GM23338 (cell line): ENCODE measurements at places on chromosomes 7 and 10. TPM values are rescaled to one million over a fixed set of nuclear protein-coding genes. Genes with fewer than 3 reads are reported as not detected.

Gene NPSR1
- total RNA-seq, result not detected in 2 replicates

Gene TSPAN33
- total RNA-seq, result 46.8 and 51.5 TPM in 2 replicates

Gene DUSP5
- total RNA-seq, result 35.0 and 35.9 TPM in 2 replicates

Gene ZNF804B
- total RNA-seq, result not detected in 2 replicates

Gene MDFIC
- 5.2 and 9.8 TPM in 2 replicates for total RNA-seq

Gene NXPH1
- total RNA-seq, result 3.0 and 5.2 TPM in 2 replicates

- H3K4me3 ChIP-seq, result no peak overlapping the region
- H3K27ac ChIP-seq, result no peak overlapping the region
- H3K27me3 ChIP-seq, result no peaks in the 10 kb centered on the region
- no peaks in the 10 kb centered on the region for H3K4me1 ChIP-seq
Observed at GRCh38 chr7:131670406-131670805, 114.0 kb upstream of the PODXL start.

GRCh38 chr10:51000164-51000563 is 74.1 kb upstream of the PRKG1 start:
- no peaks in the 10 kb centered on the region for H3K27me3 ChIP-seq
- no peak for DNase-seq
- no peaks in the 10 kb centered on the region for H3K4me1 ChIP-seq
- no peak overlapping the region for H3K27ac ChIP-seq
- H3K36me3 ChIP-seq, result no peaks in the 10 kb centered on the region

DNA sequence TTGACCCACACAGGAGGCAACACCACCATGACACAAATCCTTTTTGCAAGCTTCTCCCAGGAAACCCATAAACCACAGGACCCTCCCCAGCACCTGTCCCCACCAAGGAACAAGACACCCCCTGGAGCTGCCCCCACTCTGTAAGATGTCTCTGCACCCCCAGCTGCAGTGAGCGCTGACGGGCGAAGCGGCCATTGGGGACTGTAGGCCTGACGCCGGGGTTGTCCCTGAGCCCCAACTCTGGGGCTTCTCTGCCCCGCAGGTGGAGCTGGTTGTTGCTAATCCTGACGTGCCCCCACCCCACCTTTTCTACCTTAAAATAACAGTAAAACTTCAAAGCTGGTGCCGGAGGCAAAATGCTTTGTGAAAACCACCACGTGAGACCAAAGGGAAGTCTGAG is 94.7 kb upstream of the PPP2R2D start:
- no peak overlapping the region for H3K27ac ChIP-seq
- H3K4me3 ChIP-seq, result no peak overlapping the region
- peaks cover 13% of the 10 kb centered on the region for H3K4me1 ChIP-seq

DNA sequence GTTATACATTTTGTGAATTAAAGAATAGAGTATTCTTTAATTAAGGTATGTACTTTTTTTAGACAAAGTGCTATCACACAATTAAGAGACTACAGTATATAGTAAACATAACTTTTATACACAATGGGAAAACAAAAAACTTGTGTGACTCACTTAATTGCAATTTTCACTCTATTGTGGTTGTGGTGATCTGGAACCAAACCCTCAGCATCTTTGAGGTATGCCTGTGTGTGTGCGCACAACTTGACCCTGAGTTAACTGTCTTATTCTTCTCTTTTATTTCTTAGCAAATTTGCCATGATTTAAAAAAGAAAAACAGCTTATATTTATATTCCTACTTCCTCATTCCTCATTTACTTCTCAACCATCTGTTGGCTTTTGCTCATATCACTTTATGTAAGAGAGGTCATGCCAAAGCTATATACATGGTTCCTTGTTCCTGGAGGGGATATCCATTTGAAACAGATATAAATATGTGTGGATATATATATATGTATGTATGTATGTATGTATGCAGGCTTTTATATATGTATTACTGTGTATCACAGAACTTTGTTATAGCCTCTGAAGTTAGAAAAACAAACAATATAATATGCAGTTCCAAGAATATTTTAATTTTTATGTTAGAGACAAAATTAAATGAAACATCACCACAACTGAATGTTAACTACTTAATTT is 259.5 kb upstream of the HGF start:
- H3K4me3 ChIP-seq, result no peak overlapping the region
- DNase-seq, result no peak
- H3K4me1 ChIP-seq, result peaks cover 6% of the 10 kb centered on the region
- no peaks in the 10 kb centered on the region for H3K27me3 ChIP-seq
- H3K27ac ChIP-seq, result no peak overlapping the region

DNA sequence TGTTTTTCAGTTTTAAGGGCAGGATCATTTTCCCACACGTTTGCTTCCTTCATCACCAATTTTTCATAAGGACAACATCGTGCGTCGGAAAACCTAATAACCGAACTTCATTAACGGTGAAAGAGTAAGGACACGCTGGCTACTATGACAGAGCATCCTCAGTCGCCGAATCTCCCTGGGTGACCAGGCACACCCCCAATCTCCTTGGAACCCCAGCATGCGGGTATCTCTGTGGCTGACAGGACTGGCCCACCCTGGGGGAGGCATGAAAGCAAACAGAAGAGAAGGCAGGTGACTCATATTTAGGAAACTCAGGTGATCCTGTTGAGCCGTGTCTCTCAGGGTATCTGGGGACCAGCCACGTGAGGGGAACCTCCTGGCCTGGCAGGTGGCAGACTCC is 134.2 kb downstream of the DIP2C start:
- peaks cover 20% of the 10 kb centered on the region for H3K4me1 ChIP-seq
- H3K27ac ChIP-seq, result no peak overlapping the region

DNA sequence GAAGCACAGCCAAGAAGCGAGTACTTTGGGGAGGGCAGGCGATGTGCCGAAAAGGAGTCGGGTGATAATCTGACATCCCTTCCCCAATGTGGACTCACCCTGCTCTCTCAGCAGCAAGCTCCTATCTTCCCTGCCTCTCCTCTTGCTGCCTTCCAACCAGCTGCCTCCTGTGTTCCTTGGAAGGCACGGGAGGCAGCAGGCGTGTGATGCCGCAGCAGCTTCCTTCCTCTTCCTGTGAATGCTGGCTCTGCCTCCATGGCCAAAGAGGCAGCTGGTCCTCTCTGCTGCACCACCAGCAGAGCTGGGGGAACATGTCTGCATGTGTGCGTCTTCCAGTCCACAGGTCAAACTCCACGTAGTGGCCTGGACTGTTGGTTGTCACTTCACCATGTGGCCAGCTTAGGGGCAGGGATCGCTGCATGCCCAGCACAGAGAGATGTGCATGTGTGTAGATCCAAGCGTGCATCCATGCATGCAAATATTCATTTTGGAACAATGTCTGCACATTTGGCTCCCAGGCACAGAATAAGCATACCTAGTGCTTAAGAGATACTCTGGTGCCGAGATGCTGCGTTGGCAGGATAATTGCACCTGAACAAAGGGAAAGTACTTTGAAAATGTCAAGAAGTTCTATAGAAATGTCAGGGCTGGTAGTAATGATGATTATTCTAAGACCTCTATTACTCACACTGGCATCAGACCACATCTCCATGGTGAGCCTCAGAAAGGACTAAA is 499.8 kb downstream of the PLXNA4 start:
- H3K4me1 ChIP-seq, result no peaks in the 10 kb centered on the region; the same call in 1 of the 2 replicates

- DNase-seq, result peak; percentile 11
- no peaks in the 10 kb centered on the region for H3K27me3 ChIP-seq
- no peaks in the 10 kb centered on the region for H3K36me3 ChIP-seq
- H3K27ac ChIP-seq, result no peak overlapping the region
Observed at GRCh38 chr7:110418659-110419280, 672.2 kb upstream of the LRRN3 start.

DNA sequence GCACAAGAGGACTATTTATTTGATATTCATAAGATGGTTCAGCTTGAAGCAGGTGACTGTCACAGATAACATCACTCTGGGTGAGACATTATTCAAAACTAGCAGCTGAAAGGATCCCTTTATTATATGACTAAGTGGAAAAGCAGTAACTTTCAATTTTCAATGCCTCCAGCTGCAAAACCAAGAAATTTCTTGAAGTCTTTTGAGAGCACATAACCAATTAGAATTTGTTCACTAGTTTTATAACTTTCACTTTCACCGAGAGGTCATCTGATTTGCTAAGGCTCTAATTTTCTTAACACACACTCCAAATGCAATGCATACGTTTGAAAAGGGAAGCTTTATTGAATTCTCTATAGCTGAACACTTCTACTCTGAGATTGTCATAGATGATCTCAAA is 88.6 kb upstream of the KLF14 start:
- no peaks in the 10 kb centered on the region for H3K4me1 ChIP-seq
- H3K4me3 ChIP-seq, result no peak overlapping the region
- no peaks in the 10 kb centered on the region for H3K27me3 ChIP-seq

DNA sequence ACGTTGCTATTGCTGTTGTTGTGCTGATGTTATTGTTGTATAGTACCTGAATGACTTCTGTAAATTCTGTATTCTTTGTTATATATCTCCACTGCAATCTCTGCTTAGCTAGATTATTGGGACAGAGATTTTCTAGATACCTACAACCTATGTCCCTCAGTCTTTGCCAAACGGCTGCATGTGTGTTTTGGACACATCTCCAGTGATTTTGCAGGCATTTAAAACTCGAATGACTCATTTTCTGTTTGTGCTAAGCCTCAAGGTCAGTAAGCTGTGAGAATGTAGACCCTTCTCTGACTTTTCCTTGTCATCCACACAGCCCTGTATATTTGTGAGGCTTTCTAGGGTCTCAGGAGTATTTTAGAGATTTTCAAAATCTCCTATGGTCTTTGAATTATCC is 410.7 kb downstream of the POM121L12 start:
- no peak for DNase-seq
- no peaks in the 10 kb centered on the region for H3K36me3 ChIP-seq
- H3K27me3 ChIP-seq, result no peaks in the 10 kb centered on the region
- no peak overlapping the region for H3K27ac ChIP-seq

DNA sequence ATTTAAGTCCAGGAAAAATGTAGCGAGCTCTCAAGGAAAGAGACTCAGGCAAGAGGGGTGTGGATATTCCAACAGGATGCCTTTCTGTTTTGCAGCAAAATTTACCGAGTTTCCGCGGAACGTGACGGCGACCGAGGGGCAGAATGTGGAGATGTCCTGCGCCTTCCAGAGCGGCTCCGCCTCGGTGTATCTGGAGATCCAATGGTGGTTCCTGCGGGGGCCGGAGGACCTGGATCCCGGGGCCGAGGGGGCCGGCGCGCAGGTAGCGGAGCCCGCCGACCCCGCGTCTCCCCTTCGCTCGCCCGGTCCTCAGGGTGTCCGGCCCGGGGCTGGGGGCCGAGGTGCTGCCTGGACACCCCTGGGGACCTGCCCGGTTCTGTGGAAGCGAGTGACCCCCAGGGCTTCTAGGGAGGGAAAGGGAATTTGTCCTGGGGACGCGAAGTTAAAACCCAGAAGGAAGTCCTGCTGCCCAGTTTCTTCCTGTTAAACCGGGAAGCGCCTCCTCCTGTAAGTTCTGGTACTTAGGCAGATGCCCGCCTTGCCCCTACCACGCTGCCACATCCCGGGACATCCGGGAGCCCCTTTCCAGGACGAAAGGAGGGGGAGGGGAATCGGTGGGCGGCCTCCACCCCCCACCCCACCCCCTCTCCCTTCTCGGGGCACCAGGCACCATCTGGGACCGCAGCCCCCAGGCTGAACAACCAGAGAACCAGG is 2.5 kb downstream of the VSTM2A start:
- peak; percentile 76 for DNase-seq
- H3K27me3 ChIP-seq, result peaks cover 78% of the 10 kb centered on the region
- H3K4me3 ChIP-seq, result peak overlapping the region; percentile 63
- H3K36me3 ChIP-seq, result no peaks in the 10 kb centered on the region
- H3K27ac ChIP-seq, result no peak overlapping the region

- H3K4me3 ChIP-seq, result no peak overlapping the region
- H3K4me1 ChIP-seq, result no peaks in the 10 kb centered on the region
- no peak for DNase-seq
- no peak overlapping the region for H3K27ac ChIP-seq
Observed at GRCh38 chr10:15181576-15182156, 13.2 kb upstream of the NMT2 start.

DNA sequence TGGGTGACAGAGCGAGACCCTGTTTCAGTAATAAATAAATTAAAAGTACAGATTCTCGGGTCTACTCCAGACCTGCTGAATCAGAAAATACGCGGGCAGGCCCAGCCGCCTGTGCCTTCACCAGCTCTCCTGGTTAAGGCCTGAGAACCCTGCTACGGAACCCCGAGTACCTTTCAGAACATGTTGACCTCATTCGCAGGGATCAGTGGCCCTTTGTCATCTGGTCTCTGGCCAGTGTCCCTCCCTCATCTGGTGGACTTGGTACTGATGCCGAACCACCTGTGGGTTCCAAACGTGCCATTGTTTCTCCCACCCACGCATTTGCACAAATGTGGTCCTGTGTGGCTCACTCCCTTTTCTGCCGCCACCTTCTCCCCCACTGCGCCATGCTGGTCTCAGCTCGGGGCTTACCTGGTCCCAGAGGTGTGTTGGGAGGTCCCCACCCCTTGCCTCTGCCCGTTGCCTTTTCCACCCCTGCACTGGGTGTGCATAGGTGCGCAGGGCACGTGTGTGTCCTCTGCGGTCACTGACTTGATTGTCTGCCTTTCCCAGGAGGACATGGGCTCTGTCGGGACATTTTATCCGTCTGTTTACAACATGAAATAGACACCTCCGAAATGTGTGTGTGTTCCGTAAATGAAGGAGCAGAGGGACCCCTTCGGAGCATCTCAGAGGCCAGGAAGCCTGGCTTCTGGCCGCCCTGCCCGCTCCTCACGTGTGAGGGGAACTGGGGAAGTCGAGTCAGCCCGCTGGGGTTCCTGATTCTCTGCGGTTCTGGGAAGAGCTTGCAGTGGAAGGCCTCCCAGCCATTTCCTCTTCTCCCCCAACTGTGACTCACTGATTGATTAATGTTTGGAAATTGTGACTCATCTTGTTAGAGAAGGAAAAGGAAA is 135.2 kb downstream of the CUX1 start:
- no peaks in the 10 kb centered on the region for H3K27me3 ChIP-seq
- H3K36me3 ChIP-seq, result no peaks in the 10 kb centered on the region
- DNase-seq, result no peak

GRCh38 chr7:27883696-27884095 is 143.7 kb downstream of the TAX1BP1 start:
- no peaks in the 10 kb centered on the region for H3K27me3 ChIP-seq
- no peak overlapping the region for H3K27ac ChIP-seq
- DNase-seq, result peak; percentile 24
- no peaks in the 10 kb centered on the region; the same call in 1 of the 2 replicates for H3K36me3 ChIP-seq
- H3K4me1 ChIP-seq, result peaks cover 20% of the 10 kb centered on the region
